SK-N-SH treated with all-trans-retinoic acid at 6 μM for 48 hours (cell line): ENCODE measurements at places on chromosomes 6 and 20.
A peak's percentile ranks its signal among the peaks of the same experiment; 100 is the strongest.

DNA sequence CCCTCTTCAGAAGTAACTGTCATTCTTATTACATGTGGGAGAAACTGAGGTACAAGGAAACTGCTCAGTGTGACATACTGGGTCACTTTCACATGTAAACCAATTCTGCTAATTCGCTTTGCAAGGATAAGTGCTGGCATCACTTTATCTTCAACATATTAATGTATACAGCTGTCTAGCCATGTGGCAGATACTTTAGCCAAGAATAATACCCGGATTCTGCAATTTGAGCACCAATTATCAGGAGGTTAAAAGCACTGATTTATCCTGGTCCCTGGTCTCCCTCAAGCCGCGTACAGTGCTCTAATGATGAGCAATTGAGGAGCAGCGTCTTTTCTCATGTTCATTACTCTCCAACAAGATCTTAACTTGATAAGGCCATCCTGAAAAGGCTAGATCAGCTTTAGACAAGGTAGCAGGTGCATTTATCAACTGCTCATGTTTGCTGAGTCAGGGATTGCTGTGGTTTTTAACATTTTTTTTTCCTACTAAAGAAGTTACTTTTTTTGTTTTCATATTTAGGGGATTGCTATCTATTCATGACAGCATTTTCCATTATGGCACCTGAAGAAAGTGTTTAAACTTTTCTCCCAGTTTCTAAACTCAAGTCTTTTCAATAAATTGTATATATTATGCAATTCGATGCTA lies 1066.3 kb upstream of the MAP3K7 start:
- ATAC-seq: no peak

DNA sequence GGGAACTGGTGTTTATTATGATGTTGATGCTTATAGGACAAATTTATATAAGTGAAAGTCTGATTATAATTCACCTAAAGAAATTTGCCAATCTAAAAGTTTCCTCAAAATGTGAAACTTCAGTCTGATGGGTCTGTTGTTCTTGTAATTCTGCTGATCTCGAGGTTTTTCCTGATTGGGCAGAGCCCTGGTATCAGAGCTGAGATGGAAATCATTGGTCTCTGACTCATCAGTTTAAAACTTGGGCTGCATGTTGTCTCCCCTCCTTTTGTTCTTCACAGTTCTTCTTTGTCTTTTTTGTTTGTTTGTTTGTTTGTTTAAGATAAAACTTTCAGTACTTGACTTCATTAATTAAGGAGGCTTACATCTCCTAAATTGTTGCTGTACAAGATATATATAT lies 5.9 kb downstream of the SMAP1 start:
- ATAC-seq: peak; percentile 70; the same call in 2 of the 3 replicates

GRCh38 chr6:14178083-14178445 lies 60.5 kb downstream of the CD83 start:
- ATAC-seq: no peak

GRCh38 chr6:25034431-25034921 lies 98.7 kb upstream of the RIPOR2 start:
- peak; percentile 37; the same call in 2 of the 3 replicates for ATAC-seq

DNA sequence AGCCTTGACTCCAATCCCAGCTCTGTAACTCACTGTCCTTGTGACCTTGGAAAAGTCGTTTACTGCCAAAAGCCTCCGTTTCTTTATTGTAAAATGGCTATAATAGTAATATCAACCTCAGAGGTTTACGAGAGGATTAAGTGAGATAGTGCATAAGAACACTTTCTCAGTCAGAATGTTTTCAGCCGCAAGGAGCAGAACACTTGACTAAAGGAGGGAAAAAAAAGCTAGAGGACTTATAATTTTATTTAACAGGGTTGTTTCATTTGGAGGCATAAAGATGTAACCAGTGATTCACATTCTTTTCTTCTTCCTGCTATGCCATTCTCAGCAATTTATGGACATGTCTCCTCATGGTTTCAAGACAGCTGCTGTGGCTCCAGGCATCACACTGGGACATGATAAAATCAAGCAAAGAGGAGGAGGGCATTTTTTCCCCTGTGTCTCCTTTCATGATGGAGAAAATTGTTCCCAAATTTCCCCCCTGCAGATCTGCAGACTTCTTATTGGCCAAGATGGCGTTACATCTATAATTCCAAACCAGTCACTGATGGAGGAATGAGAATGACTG lies 143.0 kb upstream of the PTPN1 start:
- ATAC-seq: no peak

GRCh38 chr6:77462359-77463307 lies 658 bp downstream of the HTR1B start:
- peak; percentile 1; the same call in 1 of the 3 replicates for ATAC-seq

DNA sequence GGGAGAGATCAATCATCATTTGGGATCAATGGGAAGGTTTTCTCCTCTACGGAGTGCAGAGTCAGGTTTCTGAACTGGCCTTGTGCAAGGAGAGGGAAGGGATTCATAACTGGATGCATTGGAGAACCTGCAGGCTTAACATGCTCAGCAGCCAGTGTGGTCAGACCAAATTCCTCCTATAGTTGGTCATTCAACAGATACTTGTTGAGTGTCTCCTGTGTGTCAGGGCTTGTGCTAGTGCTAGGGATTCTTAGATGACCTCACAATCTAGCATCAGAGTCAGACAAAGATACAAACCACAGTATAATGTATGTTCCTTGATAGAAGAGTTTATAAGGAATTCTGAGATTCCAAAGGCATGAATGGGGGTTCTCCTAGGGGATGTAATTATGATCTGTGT lies 23.9 kb downstream of the RALY start:
- peak; percentile 89 for ATAC-seq

GRCh38 chr6:108635505-108636226 lies 74.9 kb downstream of the FOXO3 start:
- no peak for ATAC-seq

GRCh38 chr20:61599541-61599992 lies 347.5 kb downstream of the CDH4 start:
- no peak for ATAC-seq

- no peak for ATAC-seq
Measured at GRCh38 chr6:100276311-100277057, 188.2 kb downstream of the SIM1 start.

GRCh38 chr6:100084316-100084990 lies 90.4 kb upstream of the MCHR2 start:
- ATAC-seq: no peak

- ATAC-seq: no peak
Measured at GRCh38 chr6:137878486-137879285, 11.6 kb downstream of the TNFAIP3 start.

DNA sequence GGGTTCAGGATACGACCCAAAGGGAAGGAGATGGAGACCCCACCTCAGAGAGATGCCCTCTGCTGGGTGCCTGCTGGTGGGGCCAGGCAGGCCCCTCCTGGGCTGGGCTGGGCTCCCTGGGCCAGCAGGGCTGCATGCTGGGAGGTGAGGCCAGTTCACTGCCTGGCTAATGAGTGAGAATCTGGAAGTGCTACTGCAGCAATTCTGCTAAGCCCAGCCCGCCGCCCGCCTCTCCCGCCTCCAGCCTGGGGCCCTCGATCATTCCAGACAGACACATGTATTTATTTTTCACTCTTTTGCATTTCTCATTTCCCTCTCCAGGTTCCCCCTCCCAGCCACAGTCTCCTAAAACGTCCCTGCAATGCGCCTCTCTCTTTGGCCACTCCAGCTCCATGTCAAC lies 79.6 kb downstream of the CDH22 start:
- ATAC-seq: no peak

DNA sequence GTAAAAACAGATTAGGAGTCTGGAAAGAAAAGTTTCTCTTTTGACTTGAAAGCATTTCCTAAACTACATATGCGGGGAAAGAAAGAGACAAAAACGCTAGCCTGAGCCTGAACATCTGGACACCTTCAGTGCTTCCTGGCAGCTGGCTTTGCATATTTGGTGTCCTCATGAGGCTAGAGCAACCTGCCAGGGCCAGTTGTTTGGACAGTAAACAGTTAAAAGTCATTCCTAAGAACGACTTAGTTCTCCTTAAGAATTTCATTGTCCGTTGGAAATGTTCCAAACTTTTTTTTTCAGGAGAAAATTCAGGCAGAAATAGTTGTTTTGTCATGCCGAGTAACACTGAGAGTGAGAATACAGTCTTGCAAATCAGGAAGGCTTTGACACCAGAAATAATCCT lies 199.8 kb downstream of the SMOC2 start:
- ATAC-seq: no peak

DNA sequence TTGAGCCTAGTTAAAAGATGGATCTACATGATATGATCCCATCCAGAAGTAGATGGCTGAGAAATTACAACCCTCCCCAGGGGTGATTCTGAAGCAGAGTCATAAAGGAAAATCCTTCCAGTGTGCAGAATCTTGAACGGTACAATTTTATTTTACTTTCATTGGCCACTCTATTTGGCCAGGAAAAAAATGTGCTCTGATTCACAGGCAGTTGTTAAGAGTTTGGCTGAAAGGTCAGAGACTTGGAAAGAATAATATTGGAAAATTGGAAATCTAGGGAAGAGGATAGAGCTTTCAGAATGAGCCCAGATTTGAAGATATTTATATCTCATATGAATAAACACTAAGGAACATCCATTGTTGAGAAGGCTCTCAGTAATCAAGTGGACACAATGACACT lies 1299.3 kb upstream of the GJE1 start:
- no peak for ATAC-seq
